HFF-Myc (cell line): ENCODE measurements at places on chromosomes 11 and 22.

GRCh38 chr22:36277482-36278291 is 24.8 kb downstream of the APOL1 start:
- DNase-seq, result no peak

GRCh38 chr11:86174101-86175046 is 70.2 kb upstream of the EED start:
- peak; percentile 73 for DNase-seq

DNA sequence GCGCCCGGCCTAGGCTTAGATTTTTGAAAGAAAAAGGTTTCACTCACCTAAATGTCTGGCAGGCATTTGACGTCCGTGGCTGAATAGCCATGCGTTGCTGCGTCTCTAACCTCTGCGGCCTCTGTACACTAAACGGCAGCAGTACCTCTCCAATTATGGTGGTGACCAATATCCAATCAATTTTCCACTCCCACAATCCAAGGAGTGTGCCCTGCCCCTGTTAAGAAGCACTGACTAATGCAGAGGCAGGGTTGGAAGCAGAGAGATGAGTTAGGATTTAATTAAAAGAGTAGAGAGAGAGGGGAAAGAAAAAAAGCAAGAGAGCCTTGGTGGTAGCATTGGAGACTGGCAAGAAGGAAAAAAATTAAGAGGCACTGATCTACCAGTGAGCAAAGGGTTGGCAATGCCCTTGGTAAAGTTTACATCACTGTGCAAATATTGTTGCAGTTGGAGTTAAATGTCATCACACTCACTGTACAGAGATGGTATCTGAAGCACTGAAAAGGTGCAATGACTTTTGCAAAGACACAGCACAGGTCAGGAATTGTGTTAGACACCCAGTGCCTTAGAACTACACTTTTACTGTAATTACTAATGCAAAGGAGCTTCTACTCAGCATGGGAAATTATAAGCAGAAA is 526.7 kb downstream of the NTM start:
- no peak for DNase-seq

- no peak for DNase-seq
These were observed 227.0 kb upstream of the NCAM1 start for GRCh38 chr11:112734207-112734606.

GRCh38 chr11:4891996-4892640 is 10.4 kb downstream of the OR51T1 start:
- DNase-seq, result peak; percentile 33

DNA sequence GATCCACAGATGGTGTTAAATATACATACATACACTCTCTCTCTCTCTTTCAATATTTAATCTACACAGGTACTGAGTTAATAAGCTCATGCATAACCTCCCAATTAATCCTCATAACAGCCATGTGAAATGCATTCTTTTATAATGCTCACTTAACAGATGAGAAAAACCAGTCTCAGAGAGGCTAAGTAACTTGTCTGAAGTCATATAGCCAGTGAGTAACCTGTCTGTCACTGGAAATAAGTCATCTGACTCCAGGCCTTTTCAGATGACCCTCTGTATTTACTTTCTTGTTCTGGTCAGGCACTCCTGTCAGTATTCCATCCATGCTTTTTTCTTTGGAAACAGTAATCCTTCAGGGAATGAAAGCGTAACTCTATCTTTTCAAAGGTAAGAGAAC is 594.0 kb upstream of the TENM4 start:
- DNase-seq, result no peak

DNA sequence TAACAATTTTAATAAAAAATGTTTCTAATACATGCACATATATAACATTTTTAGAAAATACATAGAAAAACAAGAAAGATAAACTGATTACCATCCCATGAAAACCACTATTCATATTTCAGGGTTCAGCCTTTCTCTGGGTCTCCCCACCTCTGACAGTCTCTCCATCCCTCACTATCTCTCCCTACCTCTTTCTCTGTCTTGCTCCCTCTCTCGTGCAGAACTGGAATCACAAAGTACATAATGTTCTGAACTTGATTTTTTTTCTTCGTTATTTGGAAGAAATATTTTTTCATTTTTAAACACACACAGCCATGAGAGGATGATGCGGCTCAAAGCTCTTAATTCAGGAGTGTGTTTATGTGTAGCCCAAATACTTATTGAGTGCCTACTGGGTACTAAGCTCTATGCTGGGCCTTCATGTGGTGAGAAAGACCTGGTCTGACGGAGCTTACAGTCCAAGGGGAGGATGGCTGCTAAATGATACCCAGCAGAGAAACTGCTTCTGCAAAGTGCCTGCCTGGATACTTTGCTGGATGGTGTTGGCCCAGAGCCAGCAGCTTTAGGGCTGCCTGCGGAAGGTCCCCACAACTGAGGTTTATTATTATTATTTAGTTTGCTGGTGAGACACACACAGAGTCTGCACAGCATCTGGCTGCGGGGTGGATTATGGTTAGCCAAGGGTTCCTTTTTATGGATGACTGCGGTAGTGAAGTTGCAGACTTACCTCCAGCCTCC is 42.6 kb downstream of the SC5D start:
- no peak for DNase-seq

GRCh38 chr11:3155691-3156258 is 9.3 kb downstream of the OSBPL5 start:
- peak; percentile 79 for DNase-seq

GRCh38 chr11:74195828-74196227 is 24.7 kb downstream of the PPME1 start:
- DNase-seq, result no peak

DNA sequence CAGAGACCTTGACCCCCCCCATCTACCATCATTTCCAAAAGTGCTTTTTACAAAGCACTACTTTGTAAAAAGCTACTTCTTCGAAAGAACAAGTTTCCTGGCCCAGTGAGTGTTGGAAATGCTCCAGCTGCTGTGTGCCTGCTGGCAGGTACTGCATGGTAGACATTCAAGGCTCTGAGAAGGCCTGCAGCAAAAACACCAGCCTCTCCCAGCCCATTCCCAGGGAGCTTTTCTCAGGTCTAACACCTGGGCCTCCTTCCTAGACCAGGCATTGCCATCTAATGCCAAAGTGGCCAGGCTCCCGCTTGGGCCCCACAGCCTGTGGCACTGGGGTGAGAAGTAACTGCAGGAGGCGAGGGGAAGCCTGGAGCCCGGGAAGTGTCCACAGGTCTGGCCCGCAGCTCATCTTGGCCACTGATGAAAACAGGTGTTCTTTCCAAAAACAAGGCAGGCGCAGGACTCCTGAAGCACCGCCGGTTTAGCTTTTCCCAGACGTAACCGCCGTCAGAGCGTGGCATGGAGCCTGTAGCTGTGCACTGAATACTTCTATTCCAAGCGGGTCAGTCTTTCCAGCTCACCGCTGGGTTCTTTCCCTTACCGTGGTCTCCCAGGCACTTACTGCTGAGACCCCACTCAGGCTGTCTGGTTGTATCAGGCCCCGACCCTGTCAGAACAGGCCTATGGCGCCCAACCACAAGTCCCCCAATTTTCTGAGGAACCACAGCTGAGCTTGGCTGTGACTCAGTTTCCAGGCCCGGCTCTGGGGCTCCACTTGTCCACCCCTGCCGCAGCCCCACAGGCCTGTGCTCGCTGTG is 1.2 kb upstream of the TCIRG1 start:
- no peak for DNase-seq

- DNase-seq, result no peak
These were observed 17.4 kb downstream of the FXYD6 start for GRCh38 chr11:117859061-117859460.

GRCh38 chr11:101096036-101096704 is 33.4 kb downstream of the PGR start:
- DNase-seq, result no peak

GRCh38 chr22:19612866-19613572 is 88.8 kb upstream of the CLDN5 start:
- no peak for DNase-seq

DNA sequence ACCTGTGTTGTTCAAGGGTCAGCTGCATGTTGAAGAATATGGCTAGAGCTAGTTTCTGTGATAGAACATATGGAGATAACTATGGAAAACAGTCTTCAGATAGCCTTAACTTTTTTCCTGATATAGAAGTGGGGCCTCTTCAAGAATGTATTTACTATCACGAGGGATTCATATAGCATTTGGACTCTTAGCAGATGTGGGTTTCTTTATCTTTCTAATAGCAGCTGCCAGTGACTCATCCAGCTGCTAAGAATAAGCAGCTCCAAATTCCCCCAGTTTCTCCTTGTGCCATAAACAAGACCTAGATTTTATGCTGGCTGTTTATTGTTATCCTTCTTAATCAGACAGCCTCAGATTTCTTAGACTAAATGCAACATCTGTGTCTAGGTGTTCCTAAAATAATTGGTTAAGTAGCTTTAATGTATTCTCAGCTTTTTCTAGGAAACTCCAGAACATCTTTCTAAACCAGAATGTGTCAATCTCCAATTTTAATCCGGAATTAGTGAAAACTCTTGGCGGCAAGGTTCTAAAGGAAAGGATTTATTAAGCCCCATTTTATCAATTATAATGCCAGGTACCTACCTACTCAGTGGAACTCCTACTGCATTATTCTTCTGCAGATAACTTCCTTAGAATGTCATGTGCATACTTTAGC is 119.8 kb downstream of the CSTPP1 start:
- DNase-seq, result peak; percentile 33

DNA sequence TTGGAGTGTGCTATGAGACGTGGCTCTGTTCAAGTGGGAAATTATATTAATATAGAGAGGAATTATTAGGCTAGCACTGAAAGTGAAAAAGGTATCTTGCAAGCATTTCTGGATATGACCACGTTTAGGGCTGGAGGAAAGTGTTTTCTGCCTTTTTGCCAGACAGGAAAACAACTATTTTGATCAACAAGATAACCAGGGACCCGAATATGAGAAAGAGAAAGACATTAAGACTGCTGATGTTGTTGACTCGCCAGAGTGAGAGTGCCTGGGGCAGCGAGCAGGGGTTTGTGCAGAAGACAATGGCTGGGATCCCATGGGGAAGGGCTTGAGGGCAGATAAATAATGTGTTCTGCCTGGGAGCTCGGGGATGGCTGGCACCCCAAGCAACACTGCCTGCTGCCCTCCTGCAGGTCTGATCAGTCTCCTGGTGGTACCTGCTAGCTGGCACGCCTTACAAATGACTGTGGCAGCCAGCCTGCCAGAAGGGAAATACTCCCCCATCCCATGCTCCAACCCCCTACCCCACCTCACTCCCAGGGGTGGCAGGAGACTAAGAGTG is 23.1 kb upstream of the CHST1 start:
- no peak for DNase-seq

- peak; percentile 45 for DNase-seq
These were observed 42.6 kb downstream of the MAP6 start for GRCh38 chr11:75625991-75626888.
